Camera-type eye (tissue), 1 donor: ENCODE measurements at places on chromosomes 5 and 9. TPM values are rescaled to one million over a fixed set of nuclear protein-coding genes. Genes with fewer than 3 reads are reported as not detected.

HMMR gene
- total RNA-seq = 8.6 TPM

TSLP gene
- not detected for total RNA-seq

LCN15 gene
- total RNA-seq = not detected

LVRN gene
- 2.0 TPM for total RNA-seq

PCDHGA12 gene
- 12.6 TPM for total RNA-seq

CCL21 gene
- 16.9 TPM for total RNA-seq

STC2 gene
- total RNA-seq = 48.9 TPM

DAB2IP gene
- total RNA-seq = 38.5 TPM

NOXA1 gene
- total RNA-seq = 4.2 TPM

TMEM174 gene
- total RNA-seq = not detected

MEGF9 gene
- total RNA-seq = 64.2 TPM

FOXD1 gene
- total RNA-seq = 3.8 TPM

VLDLR gene
- total RNA-seq = 56.7 TPM

FRMD3 gene
- total RNA-seq = 32.1 TPM

AK8 gene
- 2.1 TPM for total RNA-seq

UQCRQ gene
- 78.5 TPM for total RNA-seq

MYMK gene
- 2.1 TPM for total RNA-seq

GPX8 gene
- 58.7 TPM for total RNA-seq

JAK2 gene
- total RNA-seq = 33.5 TPM

SLC34A3 gene
- total RNA-seq = not detected

FAXDC2 gene
- 23.8 TPM for total RNA-seq

KIF4B gene
- 0.33 TPM for total RNA-seq

DDX46 gene
- total RNA-seq = 69.4 TPM

SHISAL2B gene
- not detected for total RNA-seq

SHOC1 gene
- total RNA-seq = not detected

OR2K2 gene
- total RNA-seq = not detected

CCL27 gene
- total RNA-seq = not detected

APBA1 gene
- total RNA-seq = 24.6 TPM

RANBP3L gene
- 2.0 TPM for total RNA-seq

FAM221B gene
- total RNA-seq = not detected

CCL28 gene
- 13.4 TPM for total RNA-seq

SPATA31E1 gene
- not detected for total RNA-seq

IL9 gene
- total RNA-seq = not detected

FAM81B gene
- not detected for total RNA-seq

MOB3B gene
- total RNA-seq = 19.6 TPM

PRDM9 gene
- not detected for total RNA-seq

CCNJL gene
- 10.8 TPM for total RNA-seq

PITX1 gene
- total RNA-seq = 31.1 TPM

DBH gene
- 0.11 TPM for total RNA-seq

PLCXD3 gene
- total RNA-seq = 2.4 TPM

NIPAL4 gene
- total RNA-seq = not detected

PCA3 gene
- total RNA-seq = 0.27 TPM

TUSC1 gene
- 15.2 TPM for total RNA-seq

NOL8 gene
- total RNA-seq = 42.9 TPM

EGR1 gene
- total RNA-seq = 20.6 TPM

LECT2 gene
- not detected for total RNA-seq

TAF11L10 gene
- not detected for total RNA-seq

CPLANE1 gene
- 72.5 TPM for total RNA-seq

PCDHGB6 gene
- total RNA-seq = 15.1 TPM

BNIP1 gene
- 15.6 TPM for total RNA-seq

CBY3 gene
- total RNA-seq = not detected

B4GALT7 gene
- total RNA-seq = 29.9 TPM

AGXT2 gene
- not detected for total RNA-seq

ASTN2 gene
- total RNA-seq = 13.9 TPM

ZNF879 gene
- total RNA-seq = 20.3 TPM
